NCI-H1436 (cell line): ENCODE measurements at places on chromosomes 6 and 20.

DNA sequence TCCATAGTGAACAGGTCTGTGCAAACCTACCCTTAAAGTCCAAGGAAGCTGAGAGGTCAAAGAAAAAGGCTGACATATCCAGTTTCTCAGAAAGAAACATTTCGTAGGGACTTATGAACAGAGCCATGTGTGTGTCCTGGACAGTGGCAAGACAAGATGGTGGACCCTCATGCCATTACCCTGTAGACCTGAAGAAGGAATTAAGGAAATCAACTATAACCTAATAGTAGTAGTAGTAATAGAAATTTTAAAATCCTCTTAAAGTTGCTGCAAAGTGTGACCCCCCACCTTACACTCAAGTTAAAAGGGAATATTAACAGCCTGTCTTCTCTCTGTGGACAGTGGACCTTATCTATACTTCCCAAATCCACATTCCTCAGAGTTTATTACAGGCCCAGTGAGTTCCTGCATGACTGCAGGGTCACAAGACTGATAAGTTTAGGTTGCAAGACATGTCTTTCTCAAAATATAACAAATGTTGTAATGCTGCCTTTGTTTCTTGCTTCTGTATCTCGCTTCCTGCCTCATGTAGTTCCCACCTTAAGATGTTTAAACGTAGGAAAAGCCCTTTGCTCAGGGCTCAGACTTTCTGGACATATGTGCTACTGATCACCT, 10.6 kb downstream of the IL22RA2 start:
- DNase-seq = no peak

DNA sequence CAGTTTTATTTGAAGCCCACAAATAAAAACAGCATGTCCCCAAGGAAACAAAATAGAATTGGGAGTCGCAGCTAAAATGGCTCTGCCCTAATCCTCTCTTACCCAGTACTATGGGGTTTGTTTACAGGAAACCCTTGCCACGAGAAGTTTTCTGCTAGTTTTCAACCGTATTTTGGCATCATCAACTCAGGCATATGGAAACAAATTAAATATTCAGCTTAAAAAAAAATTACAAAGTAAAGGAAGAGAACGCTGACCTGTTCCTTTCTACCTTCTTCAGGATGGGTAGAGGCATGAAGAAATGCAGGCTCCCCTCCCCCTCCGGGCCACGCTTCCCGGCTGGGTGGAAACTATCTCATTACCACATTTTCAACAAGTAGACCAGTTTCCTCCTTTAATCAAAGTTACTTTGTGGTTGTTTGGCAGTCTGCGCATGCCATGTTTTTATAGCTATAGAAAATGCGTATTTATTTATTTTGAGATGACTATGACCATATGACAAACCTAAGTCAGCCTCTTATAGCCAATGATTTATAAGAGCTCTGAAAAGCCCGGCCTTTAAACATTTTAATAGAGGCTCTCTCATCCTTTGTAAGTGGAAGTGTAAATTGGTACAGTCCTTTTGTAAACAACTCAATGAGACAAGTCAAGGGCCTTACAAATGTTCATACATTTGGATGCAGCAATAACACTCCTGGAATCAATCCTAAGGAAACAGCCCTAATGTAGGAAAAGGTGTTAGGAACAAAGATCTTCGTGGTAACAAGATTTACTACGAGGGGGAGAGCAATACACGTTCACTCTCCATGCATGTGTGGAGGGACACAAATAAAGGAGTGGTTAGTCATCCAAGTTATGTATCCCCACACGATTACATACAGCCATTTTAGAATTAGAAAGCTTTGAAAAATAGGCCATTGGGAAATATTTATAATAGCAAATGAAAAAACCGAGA, 16.1 kb upstream of the ZNF217 start:
- DNase-seq = peak; percentile 44

GRCh38 chr6:27040244-27041042, 207.1 kb upstream of the PRSS16 start:
- DNase-seq = no peak

DNA sequence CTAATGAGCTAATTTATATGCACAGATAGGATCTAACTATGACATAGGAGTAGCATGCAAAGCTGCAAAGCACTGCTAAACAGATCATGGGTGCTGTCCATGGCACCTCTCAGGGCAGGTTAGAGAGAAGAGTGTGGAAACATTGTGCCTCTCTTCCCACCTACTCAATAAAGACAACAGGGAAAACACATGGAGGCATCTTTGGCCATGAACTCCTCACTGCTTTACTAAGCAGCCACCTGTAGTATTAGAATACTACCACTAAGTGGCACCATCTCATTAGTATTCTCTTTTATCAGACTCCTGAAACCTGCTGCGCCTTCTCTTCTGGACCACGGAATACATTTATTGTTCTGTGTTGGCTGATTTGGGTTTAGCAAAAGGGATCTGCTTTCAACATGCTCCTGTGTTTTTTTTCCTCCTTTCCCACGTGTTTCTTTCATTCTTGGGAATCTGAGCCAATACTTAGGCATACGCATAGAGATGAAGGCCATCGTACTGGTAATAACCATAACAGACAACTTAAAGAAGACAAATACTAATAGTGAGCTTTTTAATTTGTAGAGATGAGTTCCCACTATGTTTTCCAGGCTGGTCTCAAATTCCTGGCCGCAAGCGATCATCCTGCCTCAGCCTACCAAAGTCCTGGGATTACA, 9.4 kb upstream of the HDDC2 start:
- peak; percentile 65 for DNase-seq

DNA sequence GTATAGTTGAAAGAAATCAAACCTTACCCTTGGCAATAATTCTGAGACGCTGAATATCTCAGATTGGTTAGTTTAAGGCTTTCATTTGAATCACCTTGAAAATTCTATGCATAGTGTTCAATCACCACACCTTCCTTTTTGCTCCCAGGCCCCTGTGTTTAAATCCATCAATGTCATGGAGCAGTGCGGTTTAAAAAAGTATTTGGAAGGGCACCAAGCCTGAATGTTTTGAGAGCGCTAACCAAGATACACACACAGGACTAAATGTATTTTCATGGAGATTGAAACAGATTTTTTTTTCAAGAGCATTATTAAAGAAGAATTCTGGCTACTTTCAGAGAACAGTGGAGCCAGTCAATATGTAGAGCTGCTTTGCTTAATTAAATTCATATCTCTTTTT, 195.7 kb downstream of the CENPW start:
- no peak for DNase-seq

- DNase-seq = no peak
Observed at GRCh38 chr20:44586289-44586911, 4.0 kb downstream of the PKIG start.

- DNase-seq = no peak
Observed at GRCh38 chr20:54510541-54511129, 35.2 kb downstream of the DOK5 start.

DNA sequence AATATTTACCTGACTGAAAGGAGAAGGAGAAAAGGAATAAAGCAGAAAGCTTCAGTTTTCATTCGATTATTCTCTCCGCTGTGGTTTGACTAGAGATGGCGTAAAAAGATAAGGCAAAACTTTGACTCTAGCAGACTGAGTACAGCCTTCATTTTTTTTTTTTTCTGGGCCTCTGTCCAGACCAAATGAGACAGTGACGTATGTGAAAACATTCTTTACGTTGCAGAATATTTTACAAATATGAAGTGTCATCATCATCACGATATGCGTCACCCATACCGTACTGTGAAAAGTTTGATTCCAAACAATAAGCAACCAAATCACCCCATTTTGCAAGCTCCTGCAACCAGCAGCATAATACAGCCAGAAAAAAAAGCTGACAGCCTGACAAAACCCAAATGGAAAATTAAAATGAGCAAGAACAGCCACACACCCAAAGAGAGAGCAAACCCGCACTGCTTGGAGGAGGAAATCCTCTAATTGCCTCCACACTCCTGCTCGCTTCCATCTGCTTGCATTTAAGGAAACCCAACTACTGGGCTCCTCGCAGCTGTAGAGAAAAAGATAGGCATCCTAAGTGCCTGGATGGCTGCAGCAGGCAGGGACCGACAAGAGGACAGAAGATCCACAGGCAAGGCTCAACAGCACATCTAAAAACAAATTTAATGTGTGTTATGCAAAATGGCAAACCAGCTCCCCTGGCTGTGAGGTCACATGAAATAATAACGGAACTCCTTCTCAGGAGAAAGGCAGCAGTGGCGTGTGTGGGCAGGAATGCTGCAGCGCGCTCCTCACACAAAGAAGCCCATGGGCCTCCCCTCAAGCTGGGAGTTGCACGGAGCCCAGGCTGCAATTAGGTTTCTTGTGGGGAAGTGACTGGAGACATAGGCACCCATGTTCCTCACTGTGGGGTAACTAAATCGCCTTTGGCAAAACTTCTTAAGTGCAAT, 113.1 kb downstream of the FYN start:
- DNase-seq = no peak

GRCh38 chr20:4153251-4153650, 137.9 kb upstream of the RNF24 start:
- DNase-seq = no peak

- DNase-seq = no peak
Observed at GRCh38 chr6:149130090-149130489, 187.4 kb upstream of the TAB2 start.

- DNase-seq = no peak
Observed at GRCh38 chr6:69601132-69601531, 195.7 kb downstream of the LMBRD1 start.

GRCh38 chr20:33323236-33323635, 40.2 kb downstream of the BPIFB1 start:
- DNase-seq = no peak

DNA sequence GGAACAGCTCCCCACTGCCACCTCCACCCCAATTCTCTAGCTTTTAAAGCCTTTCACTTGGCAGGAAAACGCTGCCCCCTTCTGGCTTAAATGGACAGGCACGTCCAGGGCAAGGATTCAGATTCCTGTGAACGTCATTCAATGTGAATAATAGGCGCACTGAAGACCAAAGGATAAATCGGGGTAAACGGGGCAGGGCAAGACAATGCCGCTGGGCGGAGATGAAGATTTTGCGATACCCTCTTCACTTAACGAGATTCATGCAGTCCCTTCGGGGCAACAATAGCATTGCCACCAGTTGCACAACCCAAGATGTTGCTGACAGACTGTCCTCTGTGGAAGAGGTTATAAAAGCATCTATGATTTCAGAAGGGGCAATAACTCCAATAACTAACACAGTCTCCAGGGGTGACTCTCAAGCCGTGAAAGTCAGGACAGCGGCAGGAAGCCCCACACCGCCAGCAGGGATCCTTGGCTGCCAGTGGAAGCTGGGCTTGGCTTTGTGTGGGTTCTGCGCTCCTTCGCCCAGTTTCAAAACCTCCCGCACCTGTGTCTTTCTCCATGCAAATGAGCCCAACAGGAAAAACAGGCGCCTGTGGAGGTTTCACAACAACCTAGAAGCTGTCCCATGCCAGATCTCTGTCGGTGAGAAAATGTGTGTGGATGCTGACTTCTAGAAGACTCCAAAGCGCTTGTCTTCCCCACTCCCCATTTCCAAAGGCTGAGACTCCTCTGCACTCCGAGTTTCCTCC, 291.8 kb downstream of the BMP7 start:
- DNase-seq = no peak

GRCh38 chr6:20438462-20439070, 36.9 kb downstream of the E2F3 start:
- peak; percentile 36 for DNase-seq

DNA sequence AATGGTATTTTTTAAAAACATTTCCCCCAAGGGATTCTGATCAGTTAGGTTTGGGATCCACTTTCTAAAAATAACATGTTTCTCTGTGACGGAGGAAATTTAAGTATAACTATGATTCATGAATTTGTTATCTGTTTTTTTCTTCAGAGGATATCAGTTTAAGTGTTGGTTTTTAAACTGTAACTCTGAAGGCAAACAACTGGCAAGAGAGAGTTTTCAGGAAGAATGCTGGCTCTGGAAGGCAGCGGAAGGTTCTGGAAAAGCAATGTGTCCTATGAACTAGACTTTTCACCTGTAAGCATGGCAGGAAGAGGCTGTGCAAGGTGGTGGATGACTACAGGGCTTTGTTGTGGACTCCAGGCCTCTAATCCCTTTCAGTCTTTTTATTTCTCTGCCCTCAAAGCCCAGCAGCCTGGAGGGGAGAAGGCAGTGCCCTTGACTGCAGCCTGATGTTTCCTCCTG, 153.1 kb downstream of the GMPR start:
- no peak for DNase-seq

- no peak for DNase-seq
Observed at GRCh38 chr20:38870733-38871559, 55.3 kb upstream of the FAM83D start.

DNA sequence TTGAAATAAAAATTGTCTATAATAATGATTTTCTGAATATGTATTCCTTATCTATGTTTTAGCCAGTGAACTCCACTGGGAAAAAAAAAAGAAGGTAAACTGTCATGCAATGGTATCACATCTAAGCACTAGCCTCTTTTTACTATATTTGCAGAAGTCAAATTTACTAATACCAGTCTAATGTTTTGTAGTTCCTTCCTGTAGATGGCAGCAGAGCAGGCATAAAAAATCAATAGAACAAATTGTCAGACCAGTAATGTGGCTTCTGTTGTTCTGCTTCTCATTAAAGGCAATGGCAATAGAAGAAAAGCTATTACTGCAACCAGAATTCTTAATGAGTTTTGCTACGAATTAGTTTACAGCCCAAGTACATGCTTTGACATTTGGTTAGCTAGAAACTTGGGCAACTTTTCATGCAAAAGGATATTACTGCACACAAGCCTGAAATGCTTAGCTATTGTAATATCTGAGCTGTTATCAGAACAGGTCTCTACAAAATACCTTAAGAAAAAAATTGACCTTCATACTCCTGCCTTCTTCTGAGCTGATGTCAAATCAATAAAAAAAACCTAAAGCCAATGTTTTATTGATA, 476.9 kb downstream of the KHDRBS2 start:
- DNase-seq = peak; percentile 5

GRCh38 chr6:13328875-13329183, 492 bp upstream of the TBC1D7 start:
- no peak for DNase-seq

- DNase-seq = no peak
Observed at GRCh38 chr6:30130179-30130679, 5.7 kb upstream of the TRIM40 start.

DNA sequence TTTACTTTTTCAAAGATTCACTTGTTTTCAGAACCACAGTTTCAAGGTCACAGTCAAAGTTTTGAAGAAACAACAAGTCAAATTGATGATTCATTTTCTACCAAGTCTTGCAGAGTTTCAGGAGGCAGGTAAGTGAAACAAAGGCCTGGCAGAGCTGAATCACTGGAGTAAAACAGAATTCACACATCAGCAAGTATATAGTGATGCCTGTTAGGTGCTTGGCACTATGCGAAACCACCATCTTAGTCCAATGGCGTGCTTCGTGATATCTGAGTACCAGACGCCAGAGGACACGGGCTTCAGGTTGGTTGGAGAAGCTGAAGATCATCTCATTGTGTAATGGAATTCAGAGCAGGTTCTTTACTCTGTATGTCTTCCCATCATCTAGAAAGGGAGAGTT, 75.9 kb downstream of the RTN4IP1 start:
- no peak for DNase-seq
